ENCODE measurements at places on chromosomes 7 and 10.

- DNase-seq, result no peak
Observed at GRCh38 chr10:49207936-49208487, 19.8 kb upstream of the TMEM273 start.

- DNase-seq, result no peak
Observed at GRCh38 chr7:102287111-102287980, 678 bp downstream of the SH2B2 start.

DNA sequence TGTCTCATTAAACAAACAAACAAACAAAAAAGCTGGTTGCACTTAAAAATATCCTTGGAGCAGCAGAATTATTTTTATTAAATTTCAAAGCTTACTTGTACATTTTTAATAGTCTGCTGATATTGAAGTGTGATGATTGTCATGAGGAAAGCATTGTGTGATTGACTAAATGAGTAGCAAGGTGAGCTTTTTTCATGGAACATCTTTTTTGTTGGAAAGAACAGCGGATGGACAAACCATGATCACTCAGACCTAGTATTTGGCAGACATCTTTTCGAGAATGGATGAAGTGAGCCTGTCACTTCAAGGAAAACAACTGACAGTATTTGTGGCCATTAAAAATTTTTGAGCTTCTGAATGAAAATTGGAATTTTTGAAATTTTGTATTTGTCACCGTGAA lies 5.7 kb upstream of the CALML3 start:
- DNase-seq, result no peak

- DNase-seq, result peak; percentile 96
Observed at GRCh38 chr10:86971232-86971991, 3.1 kb downstream of the ADIRF start.

- no peak for DNase-seq
Observed at GRCh38 chr7:35007768-35008167, 29.5 kb downstream of the DPY19L1 start.

- no peak for DNase-seq
Observed at GRCh38 chr7:70044064-70044463, 445.8 kb downstream of the AUTS2 start.

GRCh38 chr10:105139363-105139896 lies 498.3 kb downstream of the SORCS3 start:
- DNase-seq, result no peak

GRCh38 chr10:80713398-80713928 lies 175.8 kb downstream of the SH2D4B start:
- no peak for DNase-seq

DNA sequence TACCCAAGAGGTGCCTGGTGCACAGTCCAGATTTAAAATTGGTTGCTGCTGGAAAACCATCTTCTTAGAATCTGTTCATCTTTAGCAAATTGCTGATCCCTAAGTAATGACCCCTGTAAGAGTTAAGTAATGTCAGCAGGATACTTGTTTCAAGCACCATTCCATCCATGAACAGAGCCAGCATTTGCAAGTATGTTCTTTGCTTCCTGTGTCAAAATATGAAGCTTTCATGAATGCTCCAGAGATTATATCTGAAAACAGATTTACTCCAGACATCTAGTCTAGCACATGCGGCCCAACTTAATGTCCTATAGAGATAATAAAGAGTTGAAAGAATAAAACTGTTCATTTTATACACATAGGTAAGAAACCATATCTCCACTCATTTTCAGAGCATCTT lies 98.7 kb upstream of the ZNF438 start:
- DNase-seq, result no peak

- no peak for DNase-seq
Observed at GRCh38 chr7:1572111-1572822, 2.4 kb upstream of the PSMG3 start.

DNA sequence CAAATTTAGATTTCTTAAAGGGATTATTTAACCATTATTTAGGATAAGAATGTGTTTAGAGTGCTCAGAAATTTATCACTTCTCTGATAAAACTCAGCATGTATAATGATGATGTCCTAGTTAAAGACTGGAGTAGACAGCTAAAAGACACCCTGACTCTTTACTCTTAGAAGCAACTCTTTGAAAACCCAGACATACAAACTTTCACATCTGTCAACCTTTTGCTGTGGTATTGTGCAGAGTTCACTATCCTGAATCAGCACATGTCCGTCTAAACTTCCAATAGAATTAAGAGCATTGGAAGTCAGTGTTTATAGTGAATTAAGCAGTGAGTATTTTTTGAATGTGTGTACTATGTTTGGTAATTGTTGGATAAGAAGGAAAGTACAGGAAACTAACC lies 24.9 kb downstream of the ZNRF2 start:
- DNase-seq, result no peak

- no peak for DNase-seq
Observed at GRCh38 chr7:71349682-71350481, 217.9 kb downstream of the GALNT17 start.

DNA sequence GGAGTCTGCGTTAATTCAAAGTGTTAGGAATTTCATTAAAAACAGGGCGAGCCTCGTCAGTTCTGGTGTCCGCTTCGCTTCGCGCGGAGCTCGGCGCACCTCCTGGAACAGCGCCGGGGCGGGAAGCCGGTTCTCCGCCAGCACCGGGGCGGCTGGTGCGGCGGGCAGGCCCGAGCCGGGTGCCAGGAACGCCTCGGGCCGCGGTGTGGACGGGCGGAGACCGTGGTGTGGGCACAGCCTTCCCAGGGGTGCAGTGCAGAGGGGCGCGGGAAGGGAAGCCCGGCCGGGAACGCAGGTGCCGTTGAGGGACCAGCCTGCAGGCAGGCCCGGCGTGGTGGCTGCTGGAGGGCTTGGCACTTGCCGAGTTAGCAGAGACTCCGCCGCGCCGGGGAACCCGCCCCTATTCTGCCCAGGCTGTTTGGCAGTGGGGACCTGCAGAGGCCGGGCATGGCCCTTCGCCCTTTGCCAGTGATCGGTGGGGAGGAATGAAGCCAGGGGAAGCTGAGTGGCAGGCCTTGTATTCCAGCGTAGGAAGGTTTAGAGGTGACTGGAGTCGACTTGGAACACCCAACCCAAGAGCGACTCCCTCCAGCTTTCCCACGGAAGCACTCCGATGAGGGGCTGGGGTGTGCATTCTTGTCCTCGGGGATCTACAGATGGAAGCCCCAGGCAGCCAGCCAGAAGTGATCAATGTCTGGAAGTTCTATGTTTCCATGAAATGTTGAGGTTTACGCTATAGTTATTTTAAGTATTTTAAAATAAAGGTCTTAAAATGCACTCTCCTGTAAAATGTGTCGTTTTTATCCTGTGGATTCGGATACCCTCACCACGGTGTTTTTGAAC lies 945 bp upstream of the RHEB start:
- peak; percentile 84 for DNase-seq

GRCh38 chr10:47063858-47064257 lies 152.6 kb downstream of the PTPN20 start:
- no peak for DNase-seq

All from coronary artery (tissue), 2 donors.